ENCODE measurements at places on chromosomes 13 and 19.

- DNase-seq, result no peak
Observed at GRCh38 chr19:1411255-1412191, 4.1 kb downstream of the DAZAP1 start.

DNA sequence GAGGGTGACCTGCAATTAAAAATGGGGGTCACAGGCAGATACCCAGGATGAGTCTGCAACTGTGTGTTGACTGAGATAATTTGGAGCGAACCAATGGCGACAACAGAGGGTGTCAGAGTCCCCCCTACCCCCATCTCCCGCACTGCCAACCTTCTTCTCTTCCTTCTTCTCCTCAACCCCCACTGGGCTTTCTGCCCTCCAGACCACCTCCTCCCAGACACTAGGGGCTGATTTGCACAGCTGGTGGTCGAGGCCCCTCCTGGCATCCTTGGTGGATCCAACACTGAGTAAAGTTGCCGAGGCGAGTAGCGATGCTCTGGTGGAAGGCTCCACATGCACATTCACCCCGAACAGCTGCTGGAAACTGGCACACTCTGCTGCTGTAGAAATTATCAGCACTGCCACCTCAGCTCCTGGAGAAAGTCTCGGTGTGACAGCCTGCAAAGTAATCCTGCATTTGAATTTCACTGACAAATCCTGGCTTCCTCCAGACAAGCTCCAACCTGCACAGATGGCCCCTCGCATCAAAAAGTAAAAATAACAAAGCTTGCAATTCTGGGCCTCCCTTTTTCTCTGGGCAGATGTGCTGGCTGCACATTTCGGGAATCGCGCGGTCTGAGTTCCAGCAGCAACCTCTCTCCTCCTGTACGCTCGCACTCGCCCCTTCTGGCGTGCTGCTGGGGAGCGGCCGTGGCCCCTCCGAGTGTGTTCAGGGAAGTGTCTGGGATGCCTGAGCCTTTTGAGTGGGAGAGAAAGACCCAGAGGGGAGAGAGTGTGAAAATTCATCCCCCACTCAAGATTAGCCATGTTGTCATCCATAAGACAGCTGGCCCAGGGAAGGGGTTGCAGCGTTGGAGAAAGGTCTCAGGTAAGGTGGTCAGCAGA, 28.5 kb downstream of the CCNE1 start:
- DNase-seq, result no peak

GRCh38 chr13:110913322-110914080, 1.4 kb downstream of the ANKRD10 start:
- DNase-seq, result no peak

DNA sequence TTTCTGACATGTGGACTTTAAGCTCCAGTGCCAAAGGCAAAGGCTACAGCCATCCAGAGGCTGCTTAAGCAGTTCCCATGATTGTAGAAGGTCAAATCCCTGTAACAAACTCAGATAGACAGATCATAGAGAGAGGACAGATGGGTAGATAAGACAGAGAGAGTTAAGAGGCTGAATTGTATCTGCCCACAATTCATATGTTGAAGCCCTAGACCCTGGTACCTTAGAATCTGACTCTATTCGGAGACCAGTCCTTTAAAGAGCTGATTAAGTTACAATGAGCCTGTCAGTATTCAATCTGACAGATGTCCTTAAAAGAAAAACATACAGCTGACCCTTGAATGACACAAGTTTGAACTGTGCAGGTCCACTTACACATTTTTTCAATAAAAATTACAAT, 115.2 kb downstream of the RAP2A start:
- DNase-seq, result no peak

- no peak for DNase-seq
Observed at GRCh38 chr13:41383386-41383785, 72.3 kb downstream of the NAA16 start.

GRCh38 chr13:49676581-49677298, 14.5 kb downstream of the EBPL start:
- DNase-seq, result no peak

DNA sequence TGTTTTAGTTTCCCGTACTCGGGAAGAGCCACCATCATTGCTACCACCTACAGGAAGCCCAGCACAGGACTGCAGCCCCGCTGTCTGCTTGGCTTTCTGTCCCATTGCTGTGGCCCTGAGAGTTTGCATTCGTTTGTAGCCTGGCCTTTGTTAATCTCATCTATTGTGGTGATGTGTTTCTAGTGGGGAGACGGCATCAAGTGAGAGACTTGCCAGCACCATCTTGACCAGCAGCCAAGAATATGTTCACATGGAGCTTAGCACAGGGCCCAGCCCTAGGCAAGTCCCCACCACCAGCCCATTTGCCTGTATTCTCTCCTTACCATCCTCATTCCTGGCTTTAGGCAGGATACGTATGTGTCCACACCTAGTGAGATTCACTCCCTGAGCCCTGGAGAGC, 17.3 kb upstream of the OVOL3 start:
- DNase-seq, result no peak

GRCh38 chr19:31160336-31160926, 188.8 kb downstream of the TSHZ3 start:
- DNase-seq, result no peak

DNA sequence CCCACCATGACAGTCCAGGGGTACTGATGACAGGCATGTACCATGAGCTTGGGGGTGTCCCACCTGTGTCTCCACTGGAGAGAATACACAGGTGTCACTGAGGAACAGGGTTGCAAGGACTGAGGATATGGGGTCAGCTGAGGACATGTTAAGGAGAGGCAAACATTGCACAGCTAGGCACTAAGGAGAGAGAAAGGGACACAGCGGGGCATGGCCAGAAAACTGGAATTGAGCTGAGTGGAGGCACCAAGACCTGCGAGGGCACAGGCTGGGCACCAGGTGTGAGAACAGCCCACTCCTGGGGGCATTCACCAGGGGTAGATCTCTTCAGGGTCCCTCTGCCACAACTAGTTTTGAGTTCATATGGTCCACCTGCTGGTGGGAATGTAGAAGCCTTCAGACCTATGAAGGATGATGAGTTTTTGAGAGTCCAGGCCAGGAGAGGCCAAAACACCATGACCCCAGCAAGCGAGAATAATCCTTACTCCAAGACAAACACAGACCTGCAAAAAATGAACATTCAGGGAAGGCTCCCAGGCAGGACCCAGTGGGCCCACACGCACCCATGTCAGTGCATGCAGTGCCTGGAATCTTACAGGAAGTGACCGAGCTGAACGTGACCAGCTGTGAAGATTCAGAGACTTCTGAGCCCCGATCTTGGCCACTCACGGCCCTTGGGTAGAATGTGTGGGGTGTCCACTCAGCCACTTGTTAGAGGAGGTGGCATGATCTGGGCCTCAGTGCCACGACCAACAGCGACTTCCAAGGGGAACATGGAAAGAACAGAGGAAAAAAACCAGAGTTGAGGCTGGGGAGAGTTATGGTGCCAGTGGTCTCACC, 1.4 kb upstream of the ZNF584 start:
- no peak for DNase-seq

DNA sequence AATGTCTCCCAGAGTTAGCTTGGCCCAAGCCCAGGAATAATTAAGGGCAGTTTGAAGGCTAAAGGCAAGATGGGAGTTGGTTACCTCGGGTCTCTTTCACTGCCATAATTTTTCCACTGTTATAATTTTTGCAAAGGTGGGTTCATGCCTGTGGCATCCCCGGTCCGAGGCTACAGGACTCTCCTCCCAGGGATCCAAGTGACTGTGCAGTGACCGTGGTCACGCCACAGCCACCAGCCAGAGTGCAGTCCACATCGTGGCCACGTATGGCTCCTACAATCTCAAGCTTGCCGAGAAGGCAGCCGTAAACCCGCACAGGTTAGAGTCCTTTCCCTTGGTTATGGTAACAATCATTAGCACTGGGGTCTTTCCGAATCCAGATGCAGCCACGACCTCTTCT, 36.8 kb downstream of the C13orf46 start:
- DNase-seq, result no peak

- DNase-seq, result no peak
Observed at GRCh38 chr13:99293178-99293577, 14.0 kb downstream of the GPR183 start.

DNA sequence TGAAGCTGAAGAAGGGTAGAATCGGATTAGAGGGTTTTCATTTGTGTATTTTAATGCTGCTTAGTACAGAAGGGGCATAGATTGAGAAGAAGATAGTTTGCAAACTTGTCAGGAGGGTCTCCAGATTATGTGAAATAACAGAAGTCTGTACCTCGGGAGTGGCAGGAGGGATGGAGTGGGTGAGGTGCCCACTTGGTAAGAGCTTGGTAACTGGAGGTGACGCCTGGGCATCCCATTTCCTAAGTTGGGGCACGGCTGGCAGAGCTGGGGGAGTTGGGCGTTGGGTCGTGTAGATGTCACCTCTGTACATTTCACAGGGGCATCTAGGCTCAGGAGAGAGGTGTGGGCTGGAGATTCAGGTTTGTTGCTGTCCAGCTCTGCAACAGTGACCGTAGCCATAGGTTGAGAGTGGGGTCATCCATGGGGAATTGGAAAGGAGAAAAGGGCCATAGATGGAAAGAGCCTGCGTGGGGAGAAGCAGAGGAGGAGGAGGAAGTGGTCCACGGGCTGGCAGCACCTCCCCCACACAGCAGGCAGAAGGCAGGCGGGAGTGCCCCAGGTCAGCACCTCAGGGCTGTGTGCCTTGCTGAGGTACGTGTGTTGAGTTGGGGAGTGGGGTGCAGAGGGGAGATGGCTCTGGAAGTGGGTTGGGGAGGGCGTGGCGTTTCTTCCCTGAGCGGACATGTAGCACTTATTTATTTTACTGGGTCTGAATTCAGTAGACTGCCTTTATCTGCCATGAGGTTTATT, 31.2 kb downstream of the MPHOSPH8 start:
- no peak for DNase-seq

DNA sequence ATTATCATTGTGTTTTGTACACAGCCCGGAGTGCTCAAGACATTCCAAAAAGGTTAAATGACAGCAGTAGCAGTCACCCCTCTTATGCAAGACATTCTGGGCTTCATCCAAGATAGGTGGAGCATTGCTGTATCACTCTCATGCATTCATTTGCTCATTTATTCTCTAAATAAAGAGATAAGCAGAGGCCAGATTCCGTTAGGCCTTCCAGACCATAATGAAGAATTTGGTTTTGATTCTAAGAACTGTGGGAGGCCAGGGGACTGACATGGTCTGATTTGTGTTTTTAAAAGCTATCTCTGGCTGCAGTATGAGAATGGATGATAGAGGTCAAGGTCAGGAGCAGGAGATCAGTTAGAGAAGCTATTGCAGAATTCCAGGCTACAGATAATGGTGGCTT, 145.8 kb downstream of the KCNRG start:
- DNase-seq, result no peak

GRCh38 chr13:37534676-37535075, 63.9 kb downstream of the POSTN start:
- DNase-seq, result no peak

- no peak for DNase-seq
Observed at GRCh38 chr19:45110851-45111266, 17.9 kb downstream of the PPP1R37 start.

GRCh38 chr13:56332671-56333070, 808.0 kb upstream of the PRR20A start:
- DNase-seq, result no peak

DNA sequence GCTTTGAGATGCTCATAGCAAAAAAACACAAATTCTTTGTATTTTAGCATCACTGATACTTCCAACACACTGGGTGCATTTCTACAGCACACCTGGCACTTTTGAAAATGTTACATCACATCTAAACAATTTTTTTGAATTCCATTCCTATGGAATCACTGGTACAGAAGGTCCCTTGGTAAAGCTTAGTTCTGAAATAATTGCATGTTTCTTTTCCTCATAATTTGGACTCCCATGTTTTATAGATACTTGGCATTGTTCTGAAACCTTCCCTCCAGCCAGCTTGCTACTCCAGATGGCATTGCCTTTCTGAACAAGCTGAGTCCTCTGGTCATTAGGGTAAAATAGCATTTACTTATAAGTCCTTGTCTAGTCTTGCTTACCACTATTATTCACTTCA, 481.3 kb upstream of the GPC6 start:
- DNase-seq, result no peak

- no peak for DNase-seq
Observed at GRCh38 chr13:51959773-51960172, 51.5 kb downstream of the ATP7B start.

- no peak for DNase-seq
Observed at GRCh38 chr13:44627441-44627840, 51.3 kb upstream of the TSC22D1 start.

- DNase-seq, result no peak
Observed at GRCh38 chr19:44582581-44583265, 30.6 kb upstream of the IGSF23 start.

GRCh38 chr13:111020021-111020420, 95.1 kb upstream of the ARHGEF7 start:
- DNase-seq, result no peak

GRCh38 chr13:113110048-113110851, 4.7 kb downstream of the F7 start:
- DNase-seq, result no peak

DNA sequence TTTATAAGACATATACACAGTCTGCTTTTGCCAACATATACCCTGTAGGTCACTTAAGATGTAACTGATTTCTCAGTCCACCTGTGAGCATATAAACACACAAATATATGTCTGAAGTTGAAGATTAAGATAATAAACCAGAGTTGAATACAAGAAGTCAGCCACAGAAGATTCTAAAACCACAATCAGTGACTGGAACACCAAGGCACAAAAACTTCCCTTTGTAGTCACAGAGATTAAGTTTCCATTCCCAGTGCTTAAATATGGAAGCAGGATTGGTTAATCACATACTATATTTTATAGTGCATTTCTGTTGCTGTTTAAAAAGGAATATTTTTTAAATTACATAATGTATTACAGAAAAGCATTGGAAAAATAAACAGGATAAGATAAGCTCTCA, 39.9 kb downstream of the MTMR6 start:
- no peak for DNase-seq

GRCh38 chr13:106286811-106287210, 248.7 kb downstream of the EFNB2 start:
- no peak for DNase-seq

GRCh38 chr19:3108775-3109174, 14.6 kb downstream of the GNA11 start:
- DNase-seq, result peak; percentile 60

GRCh38 chr19:1837625-1838105, 10.6 kb downstream of the REXO1 start:
- DNase-seq, result no peak

- DNase-seq, result no peak
Observed at GRCh38 chr19:49700563-49700962, 9.6 kb downstream of the CPT1C start.

DNA sequence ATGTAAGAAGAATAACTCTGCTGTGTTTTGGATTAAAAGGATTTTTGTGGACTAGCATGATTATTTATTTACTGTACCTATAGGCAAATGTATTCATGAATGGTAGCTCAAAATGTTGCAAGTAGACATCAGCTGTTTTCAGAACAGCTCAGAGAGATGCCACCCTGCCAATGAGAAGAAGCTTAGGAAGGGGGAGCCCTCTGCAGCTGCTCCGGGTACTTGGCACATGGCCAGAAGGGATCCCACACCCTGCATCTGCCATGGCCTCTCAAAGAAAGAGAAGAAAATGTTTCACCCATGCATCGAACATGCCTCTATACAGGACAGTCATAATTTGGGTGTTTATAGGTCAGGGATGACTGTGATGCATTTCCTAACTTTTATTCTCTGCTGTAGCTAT, 30.5 kb upstream of the MBNL2 start:
- DNase-seq, result no peak
